ENCODE measurements at places on chromosomes 6 and 20.

GRCh38 chr20:57710841-57711240 lies 1.0 kb upstream of the PMEPA1 start:
- DNase-seq, result no peak

DNA sequence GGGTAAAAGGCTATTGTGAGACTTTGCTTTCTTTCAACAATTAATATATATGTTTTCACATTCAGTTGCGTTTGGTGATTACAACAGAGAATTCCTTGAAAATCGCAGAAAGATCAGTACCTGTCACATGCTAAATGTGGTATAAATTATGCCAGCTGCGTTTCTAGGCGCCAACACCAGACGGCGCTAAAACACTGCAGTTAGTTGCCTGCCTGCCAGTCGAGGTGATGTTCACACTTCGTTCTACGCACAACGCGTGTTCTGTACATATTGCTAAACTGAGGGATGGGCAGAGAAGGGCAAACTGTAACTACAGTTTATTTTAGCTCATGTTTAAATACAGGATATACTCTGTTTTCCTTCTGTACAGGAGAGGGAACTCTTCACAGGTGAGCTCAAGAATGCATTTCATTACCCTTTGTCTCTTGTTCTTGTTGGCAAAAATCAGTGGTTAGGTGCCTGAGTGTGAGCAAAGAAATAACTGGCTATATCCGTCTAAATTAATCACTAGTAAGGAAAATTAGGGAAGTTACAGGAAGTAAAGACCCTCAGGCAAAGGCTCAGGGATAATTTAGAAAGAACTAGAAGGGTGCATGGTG lies 100.1 kb upstream of the RGS17 start:
- DNase-seq, result peak; percentile 76

DNA sequence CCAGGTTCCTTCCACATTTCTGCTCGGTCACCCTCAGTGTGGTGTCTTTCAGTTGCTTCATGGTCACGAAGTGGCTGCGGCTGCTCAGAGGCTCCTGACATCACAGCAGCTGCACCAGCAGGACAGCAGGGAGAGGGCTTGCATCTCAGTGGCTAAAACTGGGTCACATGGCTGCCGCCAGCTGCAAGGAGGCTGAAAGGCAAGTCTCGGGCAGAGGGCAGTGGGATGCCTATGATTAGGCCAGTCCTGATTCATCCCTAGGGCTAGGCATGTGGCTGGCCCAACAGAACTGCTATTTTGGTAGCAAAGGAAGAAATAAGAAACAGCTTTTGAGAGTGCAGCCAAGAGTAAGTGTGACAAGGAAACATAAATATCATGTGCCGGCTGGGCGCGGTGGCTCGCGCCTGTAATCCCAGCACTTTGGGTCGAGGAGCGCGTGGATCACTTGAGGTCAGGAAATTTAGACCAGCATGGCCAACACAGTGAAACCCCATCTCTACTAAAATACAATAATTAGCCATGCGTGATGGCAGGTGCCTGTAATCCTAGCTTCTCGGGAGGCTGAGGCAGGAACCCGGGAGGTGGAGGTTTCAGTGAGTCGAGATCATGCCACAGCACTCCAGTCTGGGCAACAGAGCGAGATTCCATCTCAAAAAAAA lies 46.6 kb downstream of the RBM38 start:
- DNase-seq, result no peak

GRCh38 chr6:6783721-6784120 lies 195.2 kb downstream of the LY86 start:
- no peak for DNase-seq

DNA sequence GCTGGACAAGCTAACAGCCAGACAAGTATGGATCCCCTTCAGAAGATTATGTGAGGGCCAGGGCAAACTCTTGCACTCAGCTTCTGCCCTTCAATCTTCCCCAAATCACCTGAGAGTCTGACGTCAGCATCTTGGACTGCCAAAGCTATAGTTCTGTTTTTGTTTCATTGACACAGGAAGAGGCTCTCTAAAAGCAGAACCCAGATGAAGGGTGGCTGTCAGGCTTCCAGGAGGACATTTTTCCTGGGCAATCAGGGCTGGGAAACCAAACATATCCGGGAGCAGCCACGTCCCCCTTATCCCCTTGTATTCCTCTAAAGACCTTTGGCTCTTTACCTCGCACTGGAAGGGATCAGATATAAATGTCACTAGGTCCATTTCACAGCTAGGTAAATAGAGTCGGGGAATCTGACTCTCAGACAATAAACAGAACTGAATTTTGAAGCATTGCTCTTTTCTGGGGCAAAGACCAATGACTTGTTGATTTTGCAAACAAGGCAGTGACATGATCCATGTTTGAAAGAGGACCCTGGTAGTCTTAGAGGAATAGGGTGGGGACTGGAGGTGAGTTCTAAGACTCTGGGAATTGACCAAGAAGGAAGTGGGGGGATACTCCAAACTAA lies 13.3 kb downstream of the MAFB start:
- no peak for DNase-seq

DNA sequence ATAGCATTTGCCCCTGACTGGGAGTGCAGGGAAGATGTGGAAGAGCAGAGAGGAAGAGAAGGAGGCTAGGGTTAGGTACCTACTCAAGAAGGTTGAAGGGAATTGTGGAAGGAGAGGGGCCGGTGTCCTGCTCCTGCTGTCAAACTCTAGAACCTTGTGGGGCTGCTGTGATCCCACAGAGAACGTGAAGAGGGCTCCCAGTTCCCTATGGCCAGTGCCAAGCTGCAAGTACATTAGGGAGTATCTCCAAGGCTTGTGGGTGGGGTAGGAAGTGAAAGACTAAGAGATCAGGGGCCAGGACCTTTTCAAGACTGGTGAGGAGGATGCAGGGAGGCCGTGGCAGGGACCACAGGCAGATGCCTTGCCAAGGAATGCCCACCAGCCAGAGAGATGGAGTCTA lies 263.4 kb downstream of the CDH26 start:
- DNase-seq, result no peak

- no peak for DNase-seq
Measured at GRCh38 chr6:157068691-157069324, 254.5 kb downstream of the TMEM242 start.
